ENCODE measurements at places on chromosomes 7 and 10.
A peak's percentile ranks its signal among the peaks of the same experiment; 100 is the strongest.

DNA sequence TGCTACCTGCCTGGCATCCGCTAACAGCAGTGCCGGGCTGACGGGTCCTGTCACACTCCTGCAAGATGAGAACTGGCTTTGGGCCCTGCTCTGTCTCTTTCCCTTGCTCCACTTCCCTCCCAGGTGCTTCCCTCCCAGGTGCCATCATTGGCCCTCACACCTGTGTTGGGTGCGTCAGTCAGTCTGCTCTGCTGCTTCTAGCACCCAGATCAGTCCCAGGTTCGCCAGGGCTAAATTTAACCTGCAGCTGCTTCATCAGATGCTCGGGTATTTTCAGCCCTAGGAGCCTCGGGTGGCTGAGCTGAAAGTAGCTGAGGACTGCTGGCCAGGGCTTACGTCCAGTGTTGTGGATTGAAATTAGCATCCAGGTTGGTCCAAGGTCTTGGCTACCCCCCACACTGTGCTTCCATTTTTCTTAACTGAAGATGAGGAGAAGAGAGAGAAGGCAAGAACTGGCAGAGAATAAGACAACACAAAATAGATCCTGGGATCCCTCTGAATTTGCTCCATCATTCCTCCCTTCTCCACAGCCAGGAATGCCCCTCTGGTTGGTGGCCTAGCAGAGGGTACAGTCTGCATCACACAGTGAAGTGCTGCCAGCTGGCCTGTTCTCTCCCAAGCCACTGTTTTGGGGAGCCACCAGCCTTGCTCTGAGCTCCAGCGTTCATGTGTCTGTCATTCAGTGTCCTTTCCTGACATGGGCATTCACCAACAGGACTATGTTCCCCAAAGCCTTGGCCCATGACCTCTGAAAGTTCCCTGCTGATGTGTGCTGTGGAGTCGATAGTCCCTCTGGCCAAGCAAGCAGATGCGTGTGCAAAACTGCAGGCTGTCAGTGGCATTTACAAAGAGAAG lies 65.9 kb upstream of the SYPL1 start:
- DNase-seq = no peak

GRCh38 chr7:272631-273030 lies 17.3 kb upstream of the FOXL3 start:
- DNase-seq = no peak

DNA sequence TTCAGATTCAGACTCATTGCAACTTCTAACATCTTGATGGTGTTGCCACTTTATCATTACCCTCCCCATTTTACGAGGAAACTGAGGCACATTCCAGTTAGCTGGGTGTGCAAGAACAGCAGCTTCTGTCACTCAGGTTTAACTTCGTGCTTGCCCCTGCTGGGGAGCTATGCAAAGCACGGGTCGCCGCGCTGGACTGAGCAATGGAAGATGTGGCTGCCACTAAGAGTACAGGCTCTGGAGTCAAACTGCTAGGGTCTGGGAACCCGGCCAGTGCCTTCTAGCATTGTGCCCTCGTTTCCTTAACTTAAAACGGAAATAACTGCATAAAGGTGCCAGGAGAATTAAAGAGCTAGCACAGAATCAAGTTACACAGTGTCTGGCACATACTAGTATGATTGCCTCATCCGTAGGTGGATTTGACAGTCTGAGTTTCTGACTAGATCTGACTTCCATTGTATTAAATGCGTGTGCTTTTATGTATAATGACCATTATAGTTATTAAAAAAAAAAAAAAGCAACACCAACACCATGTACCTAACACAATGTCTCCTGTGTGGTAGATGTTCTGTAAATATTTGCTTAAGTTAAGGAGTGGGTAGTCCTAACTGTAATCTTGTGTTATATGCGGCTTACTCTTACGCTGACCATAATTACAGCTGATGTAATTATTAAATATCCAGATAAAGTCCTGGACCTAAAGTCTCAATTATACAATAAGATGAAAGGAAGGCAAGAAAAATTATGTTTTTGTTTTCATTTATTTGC lies 842 bp downstream of the ZNF22 start:
- peak; percentile 42 for DNase-seq

- DNase-seq = peak; percentile 35
Observed at GRCh38 chr10:70378122-70378521, 4.3 kb downstream of the LRRC20 start.

- peak; percentile 62 for DNase-seq
Observed at GRCh38 chr7:53475776-53476175, 440.3 kb downstream of the POM121L12 start.

- DNase-seq = no peak
Observed at GRCh38 chr7:5212633-5213285, 22.7 kb downstream of the WIPI2 start.

- DNase-seq = no peak
Observed at GRCh38 chr10:31804352-31804810, 124.2 kb downstream of the ARHGAP12 start.

DNA sequence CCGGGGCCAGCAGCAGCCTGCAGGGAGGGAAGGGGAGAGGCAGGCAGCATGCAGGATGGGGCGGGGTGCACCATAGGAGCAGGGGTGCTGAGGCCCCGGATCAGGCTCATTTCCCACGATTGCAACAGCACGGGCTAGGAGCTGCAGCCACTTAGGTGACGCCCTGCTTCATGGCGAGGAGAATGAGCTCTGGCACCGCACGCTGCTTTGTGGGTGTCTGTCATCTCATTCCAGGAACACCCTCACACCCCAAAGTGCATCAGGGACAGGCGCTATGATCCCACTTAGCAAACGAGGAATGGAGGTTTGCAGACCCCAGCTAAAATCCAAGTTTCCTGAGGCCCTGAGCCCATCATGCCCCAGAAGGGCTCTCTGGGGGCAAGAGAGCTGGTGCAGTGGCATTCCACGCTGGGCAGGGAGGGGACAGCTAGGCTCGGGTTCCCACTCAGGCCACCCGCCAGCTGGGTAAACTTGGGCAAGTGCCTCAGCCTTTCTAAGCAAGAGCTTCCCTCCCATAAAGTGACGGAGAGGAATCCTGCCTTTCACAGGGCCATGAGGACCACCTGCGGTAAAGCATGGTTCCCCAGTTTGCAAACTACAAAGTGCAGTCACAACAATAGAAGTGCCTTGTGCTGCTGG lies 9.3 kb downstream of the KCNH2 start:
- no peak for DNase-seq

Measured in NCI-H82 (cell line).